ENCODE measurements at places on chromosomes 7 and 10.

- no peak for DNase-seq
Measured at GRCh38 chr10:102644066-102644645, at the start of gene TRIM8. TSS of gene TRIM8 (plus strand) at chr10:102644479. CDS start at chr10:102644618, 139 bp downstream.

- DNase-seq: no peak
Measured at GRCh38 chr10:113692271-113692670, 12.6 kb downstream of the CASP7 start.

DNA sequence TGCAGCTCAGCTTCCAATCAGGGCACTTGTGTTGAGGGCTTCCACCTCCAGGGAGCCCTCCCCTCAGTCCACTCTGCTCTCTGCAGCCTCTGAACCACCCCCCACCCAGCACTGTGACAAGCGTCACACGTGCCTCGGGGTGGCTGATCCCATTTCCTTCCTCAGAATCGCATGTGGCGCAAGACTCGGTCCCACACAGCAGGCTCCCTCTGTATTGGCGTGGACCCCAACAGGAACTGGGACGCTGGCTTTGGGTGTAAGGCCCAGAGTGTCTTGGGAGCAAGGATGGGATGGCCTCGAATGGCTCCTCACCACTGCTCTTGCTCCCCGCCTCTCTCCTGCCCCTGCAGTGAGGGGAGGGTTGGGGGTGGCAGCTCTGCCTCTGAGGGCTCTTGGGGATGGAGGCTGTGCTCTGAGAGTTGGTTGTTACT, 4.1 kb downstream of the CPA1 start:
- no peak for DNase-seq

- no peak for DNase-seq
Measured at GRCh38 chr7:8444468-8444769, 11.0 kb downstream of the NXPH1 start.

GRCh38 chr10:114943000-114943399, 5.0 kb downstream of the TRUB1 start:
- DNase-seq: no peak

GRCh38 chr7:82810558-82811259, 352.0 kb downstream of the PCLO start:
- DNase-seq: peak; percentile 92

DNA sequence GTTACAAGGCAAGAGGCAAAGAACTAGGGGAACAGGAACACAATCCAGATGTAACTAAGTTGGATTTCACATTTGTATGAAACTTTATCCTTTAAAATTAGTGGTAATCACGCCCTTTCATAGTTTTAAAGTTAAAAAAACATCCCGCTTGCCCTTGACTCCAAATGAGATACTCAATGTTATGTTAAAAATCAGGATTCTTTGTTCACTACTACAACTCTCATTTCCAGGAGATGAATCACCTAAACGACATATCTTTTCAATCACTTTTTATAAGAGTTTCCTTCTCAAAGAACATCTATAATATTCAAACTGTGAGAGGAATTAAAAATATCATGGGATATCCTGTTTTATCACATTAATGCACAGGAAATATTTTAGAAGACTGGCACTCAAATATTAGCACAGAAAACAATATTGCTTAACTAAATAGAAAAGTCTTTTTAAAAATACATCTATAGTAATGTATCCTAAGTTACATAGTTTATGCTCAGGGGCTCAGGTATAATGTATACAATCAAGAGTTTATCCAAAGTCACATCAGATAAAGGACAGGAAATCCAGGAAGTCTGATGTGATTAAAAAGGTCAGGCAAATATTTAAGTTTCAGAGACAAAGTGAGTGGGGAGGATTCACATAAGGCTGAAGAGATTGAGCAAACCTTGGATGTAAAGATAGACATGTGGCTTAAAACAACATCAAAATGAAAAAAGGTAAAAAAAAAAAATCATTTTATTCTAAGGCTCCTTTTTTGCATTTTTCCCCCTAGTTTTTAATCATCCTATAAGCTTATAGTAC, 41.9 kb downstream of the CADPS2 start:
- DNase-seq: no peak

DNA sequence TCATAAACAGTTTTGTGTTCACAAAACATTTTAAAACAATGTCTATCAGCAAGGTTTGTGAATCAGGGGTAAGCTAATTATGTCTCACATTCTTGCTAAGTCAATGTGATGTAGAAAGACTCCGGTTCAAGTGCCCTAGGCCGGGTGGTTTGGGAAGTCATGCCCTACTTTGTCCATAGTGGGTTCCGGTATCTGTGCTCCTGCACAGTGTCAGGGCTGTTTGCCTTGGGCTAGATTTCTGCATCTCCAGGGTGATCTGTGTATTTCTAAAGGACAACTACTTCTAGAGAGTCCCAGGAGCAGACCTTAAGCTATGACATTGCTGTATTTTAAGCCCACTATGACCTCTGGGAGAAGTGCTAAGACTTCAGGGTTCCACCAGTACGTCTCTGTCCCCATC, 504.1 kb downstream of the PLXNA4 start:
- no peak for DNase-seq

- no peak for DNase-seq
Measured at GRCh38 chr7:148872188-148872587, 11.9 kb downstream of the EZH2 start.

- DNase-seq: no peak
Measured at GRCh38 chr7:54705436-54705835, 53.6 kb downstream of the SEC61G start.

- DNase-seq: no peak
Measured at GRCh38 chr7:127870231-127870907, 160.9 kb downstream of the LRRC4 start.

GRCh38 chr10:26479766-26480492, 41.8 kb downstream of the APBB1IP start:
- DNase-seq: no peak

- DNase-seq: no peak
Measured at GRCh38 chr10:5081091-5081490, 13.1 kb upstream of the AKR1C3 start.

DNA sequence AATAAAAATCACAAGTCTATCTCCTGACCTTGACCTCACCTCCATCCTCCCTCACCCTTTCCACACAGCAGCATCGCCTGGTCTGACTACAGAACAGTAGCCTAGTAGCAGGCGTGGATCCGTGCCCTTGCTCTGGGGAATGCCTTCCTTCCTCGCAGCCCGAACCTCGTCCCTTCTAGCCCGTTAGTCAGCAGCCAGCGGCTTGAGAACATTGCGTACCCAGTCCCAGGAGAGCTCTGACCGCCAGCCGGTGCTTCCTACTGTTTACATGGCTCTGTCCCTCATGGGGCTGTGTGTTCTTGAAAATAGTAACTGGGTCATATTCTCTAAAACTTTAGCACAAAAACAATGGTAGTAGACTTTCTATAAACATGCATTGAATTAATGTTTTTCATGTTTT, 682.7 kb upstream of the IGFBP3 start:
- no peak for DNase-seq

DNA sequence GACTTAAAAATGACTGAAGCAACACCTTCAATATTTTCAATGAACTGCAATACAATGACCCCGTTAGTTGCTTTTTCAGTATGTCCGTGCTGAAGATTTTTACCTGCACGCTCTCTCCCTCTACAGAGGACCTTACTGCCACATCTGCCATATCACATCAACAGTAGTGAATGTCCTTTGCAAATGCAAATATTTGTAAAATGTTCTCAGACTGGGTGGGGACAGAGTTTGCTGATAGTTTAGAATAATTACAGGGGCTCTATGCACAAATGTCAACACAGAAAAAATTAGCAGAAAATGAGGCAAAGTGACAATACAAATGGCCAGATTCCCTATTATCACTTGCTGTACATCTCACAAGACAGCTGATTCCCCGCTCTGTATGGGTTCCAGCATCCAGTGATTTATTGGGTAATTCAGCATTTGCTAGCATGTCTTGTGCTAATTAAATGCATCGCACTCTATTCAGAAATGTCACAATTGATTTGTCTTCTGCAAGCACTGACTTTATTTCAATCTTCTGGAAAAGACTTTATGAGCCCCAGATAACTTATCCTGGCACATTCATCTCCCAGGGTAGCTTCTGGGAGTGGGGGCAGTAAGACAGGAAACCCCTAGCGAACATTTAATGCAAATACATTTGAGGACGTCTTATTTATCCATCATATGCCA, 69.1 kb upstream of the PTER start:
- DNase-seq: no peak

DNA sequence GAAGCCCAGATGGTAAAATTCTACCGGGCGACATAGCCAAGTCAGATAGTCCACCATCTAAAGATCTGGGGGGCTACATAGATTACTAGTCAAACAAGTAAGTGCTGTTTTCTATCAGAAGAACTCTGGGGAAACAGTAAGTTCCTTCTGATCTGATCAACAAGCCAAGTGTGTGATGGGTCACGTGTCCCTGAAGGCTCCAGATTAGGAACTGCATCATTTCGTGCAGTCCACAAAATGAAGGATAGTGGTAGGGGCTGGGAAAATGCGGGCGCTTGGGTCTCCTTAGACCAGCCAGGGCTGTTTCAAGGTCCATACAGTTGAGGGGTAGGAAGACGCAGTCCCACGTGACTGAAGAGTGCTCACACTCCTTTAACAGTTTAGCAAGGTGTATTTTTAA, 1.8 kb upstream of the CHN2 start:
- no peak for DNase-seq

DNA sequence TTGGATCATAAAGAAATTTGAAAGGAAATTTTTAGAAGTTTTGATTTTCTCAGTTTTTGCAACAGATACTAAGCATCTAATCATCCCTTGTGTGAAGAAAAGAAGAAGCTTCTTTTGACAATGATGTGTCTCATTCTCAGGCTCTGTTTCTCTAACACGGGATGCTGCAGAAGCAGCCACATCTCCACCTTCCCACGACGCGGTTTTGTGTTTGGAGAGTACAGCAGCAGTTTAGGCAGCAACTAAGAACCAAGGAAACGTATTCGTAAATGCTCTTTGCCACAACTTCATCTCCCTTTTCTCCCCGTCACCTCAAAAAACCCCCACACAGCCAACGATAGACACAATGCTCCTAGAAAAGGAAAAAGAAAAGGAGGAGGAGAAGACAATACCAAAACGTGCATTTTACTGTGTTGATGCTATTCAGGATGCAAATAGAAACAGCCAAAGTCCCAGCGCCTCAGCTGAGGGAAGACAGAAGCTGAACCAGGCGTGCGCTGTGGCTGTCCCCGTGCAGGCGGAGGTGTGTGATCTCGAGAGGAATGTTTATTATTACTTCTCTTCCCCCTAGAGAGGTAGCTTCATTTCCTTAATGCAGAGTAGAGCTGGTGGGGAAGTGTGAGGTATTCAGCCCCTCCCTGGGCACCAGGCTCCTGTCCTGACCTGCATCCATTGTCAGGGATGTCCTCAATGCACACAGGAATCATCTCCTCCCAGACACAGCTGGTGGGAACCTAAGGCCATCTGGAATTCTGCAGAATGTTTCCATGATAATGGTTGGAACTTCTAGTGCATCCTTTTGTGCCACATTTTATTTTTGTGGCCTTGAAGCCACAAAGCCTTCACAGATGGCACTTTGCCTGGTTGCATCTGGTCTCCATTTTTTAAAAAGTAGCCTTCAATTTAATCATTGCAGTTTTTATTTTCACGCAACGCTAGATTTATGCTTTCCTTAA, 174.6 kb upstream of the KLF6 start:
- DNase-seq: no peak

DNA sequence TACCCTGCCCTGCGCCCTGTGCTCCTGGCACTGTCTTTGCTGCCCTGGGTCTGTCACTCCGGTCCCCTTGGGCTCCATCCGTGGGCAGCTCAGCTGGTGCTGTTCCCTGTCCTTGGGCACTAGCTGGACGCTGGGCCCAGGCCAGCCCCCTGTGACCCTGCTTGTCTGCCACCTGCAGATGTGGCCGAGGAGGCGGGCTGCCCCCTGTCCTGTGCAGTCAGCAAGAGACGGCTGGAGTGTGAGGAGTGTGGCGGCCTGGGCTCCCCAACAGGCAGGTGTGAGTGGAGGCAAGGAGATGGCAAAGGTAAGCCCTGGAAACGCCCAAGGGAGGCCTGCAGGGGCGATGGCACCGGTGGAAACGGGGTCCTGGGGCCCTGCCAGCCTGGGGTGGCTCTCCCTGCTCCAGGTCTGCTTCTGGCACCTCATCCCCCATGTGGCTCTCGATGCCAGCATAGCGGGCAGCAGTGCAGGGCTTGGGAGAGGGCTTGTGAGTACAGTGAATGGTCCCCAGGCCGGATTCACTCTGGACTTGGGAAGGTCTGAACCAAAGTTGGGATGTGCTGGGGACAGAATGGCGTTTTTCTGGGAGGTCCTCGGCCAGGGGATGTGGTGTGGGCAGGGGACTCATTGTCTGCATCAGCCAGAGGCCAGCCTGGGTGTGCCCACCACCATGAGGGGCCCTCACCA, 26.2 kb upstream of the CSGALNACT2 start:
- DNase-seq: no peak

GRCh38 chr7:1260244-1260635, 27.6 kb downstream of the UNCX start:
- no peak for DNase-seq

GRCh38 chr10:6046773-6047611, 15.2 kb downstream of the IL2RA start:
- no peak for DNase-seq

- DNase-seq: no peak
Measured at GRCh38 chr10:128571745-128572144, 445.5 kb upstream of the MKI67 start.

DNA sequence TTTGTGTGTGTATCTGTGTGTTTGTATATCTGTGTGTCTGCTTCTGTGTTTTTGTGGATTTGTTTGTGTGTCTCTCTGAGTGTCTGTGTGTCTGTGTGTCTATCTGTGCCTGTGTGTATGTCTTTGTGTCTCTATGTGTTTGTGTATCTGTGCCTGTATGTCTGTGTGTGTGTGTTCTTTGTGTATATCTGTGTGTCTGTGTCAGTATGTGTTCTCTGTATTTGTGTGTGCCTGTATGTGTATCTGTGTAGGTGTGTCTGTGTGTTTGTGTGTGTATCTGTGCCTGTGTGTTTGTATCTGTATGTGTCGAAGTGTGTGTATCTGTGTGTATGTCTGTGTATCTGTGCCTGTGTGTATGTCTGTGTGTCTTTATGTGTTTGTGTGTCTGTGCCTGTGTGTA, 118.2 kb downstream of the SH2D4B start:
- no peak for DNase-seq

DNA sequence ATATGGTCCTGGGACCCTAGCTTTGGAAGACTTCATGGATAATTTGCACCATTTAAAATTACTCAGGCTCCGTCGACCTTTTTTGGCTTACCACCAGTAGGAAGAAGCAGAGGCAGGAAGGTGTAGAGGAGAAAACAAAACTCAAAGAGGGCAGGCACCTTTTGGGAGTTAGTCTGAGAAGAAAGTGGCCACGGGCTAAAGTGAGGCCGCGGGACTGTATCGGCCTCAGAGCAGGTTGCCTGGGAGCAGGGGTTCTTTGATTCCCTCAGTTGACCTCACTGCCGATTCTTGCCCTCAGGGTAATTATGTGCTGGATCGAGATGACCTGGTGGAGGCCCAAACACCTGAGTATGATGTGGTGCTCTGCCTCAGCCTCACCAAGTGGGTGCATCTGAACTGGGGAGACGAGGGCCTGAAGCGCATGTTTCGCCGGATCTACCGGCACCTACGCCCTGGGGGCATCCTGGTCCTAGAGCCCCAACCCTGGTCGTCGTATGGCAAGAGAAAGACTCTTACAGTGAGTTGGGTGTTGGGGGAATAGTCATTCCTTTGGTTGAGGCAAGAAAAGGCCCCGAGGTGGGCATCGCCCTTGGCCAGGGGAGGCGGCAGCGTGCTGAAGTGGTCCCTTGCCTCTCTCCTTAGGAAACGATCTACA, 3.1 kb downstream of the MEPCE start:
- DNase-seq: no peak

Measured in fibroblast of skin of left quadriceps (primary cell).